Central memory CD4-positive, alpha-beta T cell (primary cell): ENCODE measurements at places on chromosomes 6 and 20.

- DNase-seq, result no peak
Measured at GRCh38 chr6:52741872-52742271, 21.4 kb downstream of the GSTA2 start.

GRCh38 chr20:14282140-14282539, 55.3 kb downstream of the FLRT3 start:
- no peak for DNase-seq

DNA sequence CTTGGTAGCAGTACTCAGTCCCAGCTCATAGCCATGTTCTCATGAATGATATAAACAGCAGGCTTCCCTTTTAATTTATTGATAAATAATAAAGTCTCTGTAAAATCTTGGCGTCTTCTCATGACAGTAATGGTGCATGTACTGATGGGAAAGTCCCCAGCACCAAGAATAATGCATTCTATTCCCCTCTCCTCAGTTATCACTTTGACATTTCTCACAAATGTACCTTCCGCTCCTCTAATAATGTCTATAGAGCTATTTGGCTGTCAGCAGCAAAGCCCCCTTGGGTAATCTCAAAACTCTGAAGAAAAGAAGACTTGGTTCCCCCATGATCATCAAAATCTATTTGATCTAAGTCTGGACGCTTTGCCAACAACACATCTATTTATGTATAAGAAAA, 185.0 kb upstream of the SPTLC3 start:
- DNase-seq, result no peak

GRCh38 chr20:40698281-40698680, 9.2 kb upstream of the MAFB start:
- no peak for DNase-seq

DNA sequence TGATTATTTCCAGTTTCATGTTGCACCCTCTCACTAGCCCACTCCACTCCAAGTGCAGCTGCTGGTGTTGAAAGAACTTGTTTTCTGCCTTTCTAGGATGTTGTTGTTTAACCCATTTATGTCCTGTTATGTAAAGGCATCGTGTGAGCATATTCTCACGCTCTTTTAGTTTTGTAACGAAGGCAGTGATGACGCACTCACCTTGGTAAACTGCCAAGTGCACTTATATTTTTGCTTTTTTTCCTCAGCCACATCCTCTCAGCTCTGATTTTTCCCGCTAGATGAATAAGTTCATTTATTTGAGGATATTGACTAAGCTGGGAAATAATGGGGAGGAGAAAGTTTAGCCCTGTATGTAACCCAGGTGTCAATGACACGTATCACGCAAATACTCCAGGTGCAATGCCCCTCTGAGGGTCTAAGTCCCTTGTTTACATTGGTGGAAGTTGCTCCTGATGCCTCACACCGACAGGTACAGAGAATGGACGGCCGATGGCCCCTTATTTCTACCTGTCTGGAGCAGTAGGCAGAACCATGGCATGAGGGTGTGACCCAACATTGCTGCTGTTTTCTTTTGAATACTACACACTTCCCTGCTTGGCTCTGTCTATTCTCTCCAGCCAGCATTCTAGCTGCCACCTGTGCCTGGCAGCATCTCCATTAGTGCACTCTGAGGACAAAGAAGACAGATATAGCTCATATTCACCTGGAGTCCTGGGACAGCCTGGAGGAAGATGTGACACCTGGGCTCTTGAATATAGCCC, 132.7 kb upstream of the SLC24A3 start:
- DNase-seq, result no peak

- DNase-seq, result no peak
Measured at GRCh38 chr20:62148908-62149314, 5.3 kb downstream of the SS18L1 start.
